ENCODE measurements at places on chromosomes 2 and 18.

DNA sequence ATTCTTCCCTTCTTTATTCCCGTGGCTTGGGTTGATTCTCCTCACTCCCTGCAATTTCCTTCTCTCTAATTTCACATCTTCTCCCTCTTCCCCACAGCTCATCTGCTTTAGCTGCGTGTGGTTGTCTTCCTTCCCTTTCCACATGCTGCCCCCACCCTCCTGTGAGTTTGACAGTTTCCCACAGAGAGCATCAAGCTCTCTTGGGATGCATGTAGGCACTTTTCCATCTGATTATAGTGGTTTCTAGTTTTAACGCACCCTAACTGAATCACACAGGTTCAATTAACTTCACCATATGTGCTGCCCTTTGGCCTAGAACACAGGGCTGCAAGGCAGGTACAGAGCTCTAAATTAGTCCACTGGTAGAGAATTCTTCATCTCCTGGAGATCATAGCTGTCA is 110.5 kb downstream of the TACR1 start:
- no peak for DNase-seq

- DNase-seq: no peak
These were observed 372.5 kb downstream of the GALR1 start for GRCh38 chr18:77622009-77622692.

GRCh38 chr2:108946442-108946841 is 42.6 kb downstream of the EDAR start:
- peak; percentile 34 for DNase-seq

DNA sequence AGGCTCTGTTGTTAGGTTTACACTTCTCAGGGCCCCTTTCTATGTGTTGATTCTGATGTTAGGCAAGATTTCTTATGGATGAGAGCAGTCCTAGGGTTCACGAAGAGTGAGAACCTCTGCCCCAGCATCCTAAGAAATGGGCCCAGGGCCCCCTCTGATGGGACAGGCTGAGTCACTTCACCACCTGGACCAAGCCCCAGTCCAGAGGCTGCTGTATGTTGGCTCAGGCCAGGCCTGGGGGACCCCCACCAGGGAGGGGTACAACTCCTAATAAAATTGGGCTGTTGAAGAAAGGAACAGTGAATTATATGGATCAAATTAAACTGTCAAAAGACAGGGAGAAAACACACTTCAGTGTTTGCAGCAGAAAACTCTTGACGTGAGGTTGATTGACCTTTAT is 365.9 kb upstream of the HS6ST1 start:
- DNase-seq: no peak

- DNase-seq: no peak
These were observed 155.7 kb upstream of the TCF4 start for GRCh38 chr18:55743736-55744135.

GRCh38 chr18:13455960-13456481 is 237.5 kb downstream of the LDLRAD4 start:
- DNase-seq: peak; percentile 84

DNA sequence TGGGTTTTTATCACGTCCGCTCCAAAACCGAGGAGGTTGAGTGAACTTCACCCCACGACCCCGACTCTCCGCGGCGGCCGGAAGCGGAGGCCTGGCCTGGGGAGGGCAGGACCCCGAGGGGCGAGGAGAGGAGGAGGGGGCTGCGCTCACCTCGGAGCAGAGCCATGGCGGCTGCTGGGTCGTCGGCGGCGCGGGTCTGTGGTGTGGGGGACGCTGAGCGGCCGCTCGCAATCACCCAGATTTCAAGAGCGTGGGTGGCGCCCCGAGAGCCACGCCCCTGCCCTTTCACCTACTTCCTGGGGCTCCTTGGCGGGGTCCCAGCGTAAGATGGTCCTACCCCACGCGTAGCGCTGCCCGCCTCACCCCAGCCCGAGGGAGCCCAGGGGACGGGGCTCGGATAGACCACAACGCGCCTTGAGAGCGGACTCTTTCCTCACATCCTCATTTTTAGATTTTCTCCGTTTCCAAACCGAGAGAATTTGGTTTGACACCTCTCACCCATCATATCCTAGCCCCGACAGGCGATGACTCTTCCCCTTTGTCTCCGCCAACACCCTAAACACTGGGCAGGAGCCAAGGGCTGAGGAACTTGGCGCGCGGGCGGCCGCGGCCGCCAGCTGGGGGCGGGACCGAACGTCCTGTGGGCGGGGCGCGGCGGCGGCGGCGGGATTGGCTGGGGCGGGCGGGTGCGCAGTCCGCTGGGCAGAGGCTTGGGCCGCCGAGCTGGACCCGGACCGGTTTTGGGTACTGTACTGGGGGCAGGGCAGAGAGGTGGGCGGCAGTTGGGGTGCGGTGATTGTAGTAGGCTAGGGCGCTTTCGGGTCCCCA is at the start of gene ACAA2:
Gene ACAA2, minus strand, starts transcription at position 215 of the 828 bp plus-strand sequence. Its CDS starts 49 bp downstream, at position 166.
- peak; percentile 91 for DNase-seq

GRCh38 chr2:66170744-66171330 is 264.1 kb upstream of the MEIS1 start:
- DNase-seq: no peak
